Hypothalamus (tissue), 51 donors: ENCODE measurements at places on chromosomes 13 and 19.

GRCh38 chr19:13029893-13030292 is 34.6 kb downstream of the NFIX start:
- DNase-seq, result no peak

- no peak for DNase-seq
These were observed 21.0 kb upstream of the HOMER3 start for GRCh38 chr19:18961767-18962620.

DNA sequence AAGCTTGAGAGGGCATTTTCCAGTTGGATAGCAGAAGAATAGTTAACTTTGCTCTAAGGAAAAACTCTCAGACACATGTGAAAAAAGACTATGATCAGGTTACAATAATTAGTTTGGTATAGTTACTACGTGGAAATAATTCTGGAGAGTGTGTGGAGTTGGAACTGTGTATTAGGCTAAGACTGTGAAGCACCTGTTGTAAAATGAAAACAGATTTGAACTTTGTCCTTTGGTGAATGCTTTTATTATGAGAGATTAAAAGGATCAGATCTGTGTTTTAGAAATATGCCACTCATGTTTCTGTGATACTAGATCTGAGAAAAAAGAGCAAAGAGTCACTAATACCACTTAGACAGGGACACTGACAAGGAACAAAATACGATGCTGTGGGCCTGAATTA is 807.5 kb upstream of the ATXN8OS start:
- DNase-seq, result no peak

DNA sequence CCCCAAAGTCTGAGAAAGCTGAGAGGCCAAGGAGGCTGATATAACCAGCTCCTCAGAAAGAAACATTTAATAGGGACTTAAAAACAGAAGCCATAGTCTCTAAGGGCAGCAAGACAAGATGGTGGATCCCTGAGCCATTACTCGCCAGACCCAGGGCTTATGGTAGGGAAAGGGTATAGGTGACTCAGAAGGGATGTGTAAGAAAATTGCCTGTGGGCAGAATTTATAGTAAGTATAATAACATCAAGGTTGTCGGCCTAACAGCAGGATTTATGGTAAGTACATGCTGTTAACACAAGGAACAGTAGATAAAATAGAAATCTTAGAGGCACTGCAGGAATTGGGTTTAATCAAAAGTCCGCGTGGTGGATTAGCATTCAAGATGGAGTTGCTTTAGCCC is 14.7 kb downstream of the KBTBD6 start:
- DNase-seq, result no peak

DNA sequence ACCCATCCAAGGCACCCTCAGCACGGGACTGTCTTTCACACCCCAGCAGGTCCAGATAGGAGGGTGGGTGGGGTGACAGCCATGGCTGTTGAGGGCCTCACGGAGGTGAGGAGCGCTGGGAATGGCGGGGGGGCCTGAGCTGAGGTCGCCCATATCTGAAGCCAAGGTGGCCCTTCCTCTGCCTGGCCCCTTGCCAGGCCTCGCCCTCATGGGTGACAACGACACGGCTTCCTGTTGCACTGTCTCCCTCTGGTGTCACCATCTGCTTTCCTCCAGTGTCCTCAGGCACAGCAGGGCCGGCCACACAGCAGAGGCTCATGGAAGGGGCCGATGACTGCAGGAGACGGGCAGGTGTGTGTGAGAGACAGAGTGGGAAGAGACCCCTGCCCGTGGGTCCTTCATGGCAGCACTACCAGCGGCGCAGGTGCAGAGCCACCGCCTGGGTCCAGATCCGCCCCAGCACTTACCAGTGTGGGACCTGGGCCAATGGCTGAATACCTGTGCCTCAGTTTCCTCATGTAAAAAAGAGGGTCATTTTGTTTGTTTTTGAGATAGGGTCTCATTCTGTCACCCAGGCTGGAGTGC is 8.1 kb upstream of the NKPD1 start:
- DNase-seq, result no peak

DNA sequence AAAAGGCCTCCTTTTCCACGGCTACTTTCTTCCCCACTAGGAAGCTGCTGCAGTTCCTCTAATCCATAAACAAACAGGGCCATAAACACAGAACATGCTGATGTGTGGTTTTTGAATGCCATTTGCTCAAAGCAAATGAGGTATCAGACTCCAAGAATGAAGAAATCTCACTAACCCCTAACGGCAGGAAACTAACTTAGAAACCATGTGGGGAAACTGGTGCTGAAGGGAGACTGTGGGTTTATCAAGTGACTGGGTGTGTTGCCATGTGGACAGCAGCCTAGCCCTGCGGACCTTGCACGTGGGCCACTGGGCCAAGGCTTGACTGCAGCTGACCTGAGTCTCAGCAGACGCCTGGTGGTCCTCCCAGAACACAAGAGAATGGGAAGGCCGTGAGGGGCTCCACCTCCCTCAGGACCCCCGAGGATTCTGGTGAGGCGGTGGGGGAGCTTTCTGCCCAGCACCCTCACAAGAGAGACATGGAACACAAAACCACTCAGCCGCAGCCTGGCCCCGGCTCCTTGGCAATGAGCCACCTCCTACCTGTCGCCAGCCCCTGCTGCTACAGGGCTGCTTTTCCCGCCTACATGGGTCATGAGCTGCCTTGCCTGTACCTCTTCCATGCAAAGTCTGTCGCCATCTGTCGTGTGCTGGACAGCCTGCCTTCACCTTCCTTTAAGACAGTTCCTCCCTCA is 10.6 kb downstream of the SLC15A1 start:
- DNase-seq, result no peak

DNA sequence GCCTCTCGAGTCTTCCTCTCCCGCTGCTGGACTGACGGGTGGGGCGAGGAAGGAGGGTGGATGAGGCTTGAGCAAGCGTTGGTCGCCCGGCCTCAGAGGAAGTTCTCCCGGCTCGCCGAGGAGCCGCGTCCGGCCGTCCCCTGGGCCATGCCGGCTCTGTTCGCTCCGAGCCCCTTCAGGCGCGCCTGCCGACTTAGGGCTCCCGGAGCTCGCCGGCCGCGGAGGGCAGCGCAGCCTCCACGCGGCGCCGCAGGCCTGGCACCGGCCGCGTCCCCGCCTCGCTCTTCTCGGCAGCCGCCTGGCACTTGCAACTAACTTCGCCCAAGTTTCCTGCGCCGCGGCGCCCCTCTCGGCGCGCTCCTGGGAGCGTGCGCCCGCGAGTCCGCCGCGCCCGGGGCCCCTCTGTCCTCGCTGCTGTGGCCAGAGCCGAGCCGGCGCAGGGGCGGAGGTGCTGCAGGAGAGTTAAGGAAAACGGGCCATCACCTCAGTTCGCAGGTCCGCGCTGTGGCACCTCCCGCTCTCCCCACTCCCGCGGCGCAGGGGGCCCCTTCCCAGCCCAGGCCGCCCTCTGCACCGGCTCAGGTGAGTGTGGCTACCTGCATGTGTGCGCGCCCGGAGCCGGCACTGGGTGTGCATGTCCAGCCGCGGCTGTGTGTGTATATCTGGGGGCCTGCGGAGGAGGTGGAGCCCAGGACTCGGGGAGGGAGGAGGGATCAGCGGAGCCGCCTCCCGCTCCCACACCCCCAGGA is 641 bp upstream of the SOX21 start:
- DNase-seq, result no peak

DNA sequence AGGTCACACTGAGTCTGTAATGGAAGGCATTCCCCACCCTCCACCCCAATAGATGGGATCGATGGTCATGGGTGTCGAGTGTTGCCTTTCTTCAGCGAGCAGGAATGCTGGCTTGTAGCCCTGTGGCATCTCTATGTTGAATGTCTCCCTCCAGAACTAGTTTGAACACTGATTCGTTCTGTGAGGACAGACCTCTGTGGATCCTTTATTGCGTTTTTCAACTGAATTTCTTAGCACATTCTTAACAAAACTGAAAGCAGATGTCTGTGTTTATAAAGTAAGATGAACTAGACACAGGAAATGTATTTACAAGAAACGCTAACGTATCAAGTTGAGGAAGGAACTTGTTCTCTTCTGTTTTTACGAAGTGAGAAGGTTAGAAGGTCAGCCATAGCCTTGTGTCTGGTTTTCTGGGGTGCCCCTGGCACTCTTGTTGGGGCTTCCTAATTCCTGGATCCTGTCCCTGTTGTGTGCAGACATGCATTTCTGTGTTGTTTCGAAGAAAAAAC is 36.8 kb upstream of the TM9SF2 start:
- DNase-seq, result no peak

DNA sequence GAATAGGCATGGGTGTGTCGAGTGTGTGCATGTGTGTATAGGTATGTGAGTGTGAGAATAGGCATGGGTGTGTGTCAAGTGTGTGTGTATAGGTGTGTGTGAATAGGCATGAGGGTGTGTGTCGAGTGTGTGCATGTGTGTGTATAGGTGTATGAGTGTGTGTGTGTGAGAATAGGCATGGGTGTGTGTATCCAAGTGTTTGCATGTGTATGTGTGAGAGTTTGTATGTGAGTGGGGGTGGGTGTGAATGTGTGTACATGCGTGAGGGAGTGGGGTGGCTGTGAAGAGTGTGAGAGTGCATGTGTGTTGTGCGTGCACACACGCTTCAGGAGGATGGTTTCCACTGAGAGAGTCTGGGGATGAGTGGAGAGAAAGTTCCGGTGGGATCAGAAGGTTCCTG is 13.5 kb downstream of the EVI5L start:
- DNase-seq, result no peak

DNA sequence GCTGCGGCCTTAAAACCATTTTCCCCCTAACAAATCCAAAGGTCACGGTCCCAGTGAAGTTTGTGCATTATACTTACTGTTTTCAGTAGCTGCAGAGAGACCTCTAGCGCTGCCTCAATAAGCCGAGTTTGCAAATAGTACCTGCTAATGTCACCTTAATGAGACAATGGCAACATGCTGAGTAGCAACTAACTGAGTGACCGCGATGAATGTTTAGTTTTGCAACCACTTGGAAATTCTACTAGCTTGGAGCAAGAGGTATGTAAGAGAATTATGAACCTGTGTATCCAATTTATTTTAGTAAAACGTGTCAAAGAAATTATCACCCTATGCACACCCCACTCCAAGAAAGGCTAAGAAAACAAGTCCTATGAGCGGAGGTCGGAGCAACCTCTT is 1.2 kb downstream of the KPNA3 start:
- DNase-seq, result no peak

DNA sequence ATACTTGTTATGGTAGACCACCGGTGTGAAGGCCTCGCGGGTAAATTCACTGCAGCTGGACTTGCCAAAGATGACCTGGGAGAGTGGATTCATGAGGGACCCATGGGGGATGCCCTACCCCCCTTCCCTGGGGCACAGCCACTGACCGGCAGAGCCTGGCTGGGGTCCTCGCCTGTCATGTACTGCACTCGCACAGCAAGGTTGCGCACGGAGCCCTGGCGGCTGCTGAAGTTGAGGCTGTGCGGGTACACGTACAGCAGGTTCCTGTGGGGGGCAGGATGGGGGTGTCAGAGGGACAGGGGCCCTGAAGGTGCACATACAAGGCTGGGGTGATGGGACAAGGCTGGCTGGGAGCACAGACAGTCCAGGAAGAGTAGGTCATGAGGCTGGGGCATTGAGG is 1.4 kb upstream of the ANGPTL8 start:
- no peak for DNase-seq

DNA sequence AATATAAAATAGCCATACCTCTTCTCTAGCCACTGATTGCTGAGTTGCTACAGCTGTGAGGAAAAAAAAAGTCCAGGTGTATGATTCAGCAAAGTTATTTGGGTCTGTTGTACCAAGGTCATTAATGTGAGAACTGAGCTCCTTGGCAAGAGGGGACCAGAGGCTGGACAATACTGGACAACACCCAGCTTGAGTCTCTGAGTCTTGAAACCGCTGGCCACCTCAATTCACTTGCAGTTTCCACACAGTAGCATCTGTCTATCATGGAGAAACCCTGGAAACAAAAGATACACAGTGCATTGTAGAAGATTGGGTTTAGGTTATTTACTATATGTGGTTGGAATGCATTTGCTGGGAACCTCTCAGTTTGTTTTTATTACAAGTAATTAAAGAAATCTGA is 60.4 kb downstream of the WDFY2 start:
- no peak for DNase-seq

GRCh38 chr19:54207983-54208783 is 7.5 kb downstream of the RPS9 start:
- no peak for DNase-seq

DNA sequence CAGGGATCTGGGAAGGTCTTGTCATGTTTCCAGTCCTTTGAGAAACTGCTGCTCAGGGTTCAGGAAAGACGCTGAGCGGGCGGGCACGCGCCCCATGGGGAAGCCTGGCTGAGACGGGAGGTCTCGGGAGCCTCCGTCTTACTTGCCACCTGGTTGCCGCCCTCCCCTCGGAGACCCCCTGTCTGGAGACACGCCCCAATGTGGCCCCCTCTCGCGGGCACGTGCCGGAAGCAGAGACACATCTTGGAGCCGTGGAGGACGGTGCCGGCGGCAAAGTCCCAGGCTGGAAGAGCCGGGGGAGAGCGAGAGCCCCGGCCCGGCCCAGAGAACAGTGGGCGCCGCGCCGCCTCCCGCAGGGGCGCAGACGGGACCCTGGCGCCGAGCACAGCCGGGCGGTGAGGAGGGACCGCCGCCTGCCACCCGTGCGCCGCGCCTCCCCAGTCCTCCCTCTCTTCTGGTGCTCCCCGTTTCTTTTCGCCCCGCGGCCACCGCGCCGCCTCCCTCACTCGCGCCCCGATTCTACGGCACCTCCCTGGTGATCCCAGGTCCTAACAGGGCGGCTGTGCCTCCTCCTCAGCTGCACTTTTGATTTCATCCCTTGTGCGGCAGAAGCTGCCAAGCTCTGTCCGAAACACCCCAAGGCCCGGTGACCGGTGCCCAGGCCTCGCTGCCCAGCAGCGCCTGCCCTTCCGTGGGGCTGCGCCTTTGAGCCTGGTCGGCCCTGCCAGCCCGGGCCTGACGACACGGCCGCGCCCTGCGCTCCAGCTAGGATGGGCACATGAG is 15.5 kb downstream of the GJB2 start:
- no peak for DNase-seq

DNA sequence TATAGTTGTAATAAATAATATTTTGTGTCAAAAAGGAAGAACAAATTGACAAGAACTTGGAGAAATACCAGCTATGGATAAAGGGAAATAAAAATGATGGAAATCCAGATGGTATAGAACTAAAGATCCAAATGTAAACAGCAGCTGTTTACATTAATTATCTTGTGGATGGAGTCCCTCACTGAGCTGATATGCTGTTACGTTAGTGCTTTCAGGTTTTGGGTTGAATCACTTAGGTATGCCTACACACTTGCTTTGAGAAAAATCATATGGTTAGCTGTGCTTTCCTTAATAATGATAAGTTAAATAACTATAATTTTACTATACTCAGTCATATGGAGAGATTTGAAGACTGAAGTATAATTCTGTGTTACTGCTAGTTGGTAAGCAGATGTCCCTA is 27.7 kb downstream of the WASF3 start:
- DNase-seq, result no peak
